ENCODE measurements at places on chromosomes 11 and 22.

GRCh38 chr11:72309641-72310040 lies 65.7 kb upstream of the PHOX2A start:
- no peak for DNase-seq

- peak; percentile 98 for DNase-seq
Measured at GRCh38 chr11:68213555-68214172, 568 bp upstream of the KMT5B start.

- no peak for DNase-seq
Measured at GRCh38 chr11:112507281-112507680, 246.6 kb upstream of the PLET1 start.

DNA sequence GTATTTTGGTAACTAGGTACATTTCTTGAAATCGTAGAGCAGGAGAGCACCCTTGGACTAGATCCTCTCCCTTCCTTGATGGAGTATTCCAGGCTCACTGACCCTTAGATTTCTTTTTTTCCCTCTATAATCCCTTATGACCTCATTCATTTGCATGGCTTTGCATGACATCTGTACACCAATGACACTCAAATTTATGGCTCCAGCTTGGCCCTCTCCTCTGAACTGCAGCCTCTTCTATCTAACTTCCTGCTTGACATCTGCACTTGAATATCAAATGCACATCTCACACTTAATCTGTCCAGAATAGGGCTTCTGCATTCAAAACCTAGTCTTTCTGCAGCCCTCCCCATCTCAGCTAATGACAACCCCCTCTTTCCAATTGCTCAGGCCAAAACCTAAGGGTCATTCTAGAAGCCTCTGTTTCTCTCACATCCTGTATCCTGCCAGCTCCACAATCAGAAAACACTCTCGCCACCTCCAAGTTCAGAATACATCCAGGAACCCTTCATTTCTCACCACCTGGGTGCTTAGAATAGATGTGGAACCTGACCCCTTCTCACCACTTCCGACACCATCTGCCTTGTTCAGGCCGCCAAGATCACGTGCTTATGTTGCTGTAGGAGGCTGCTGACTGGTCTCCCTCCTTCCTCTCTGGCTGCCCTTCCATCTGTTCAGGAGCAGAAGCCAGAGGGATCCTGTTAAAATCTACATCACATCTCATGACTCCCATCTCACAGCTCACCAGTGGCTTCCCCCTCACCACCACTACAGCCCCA lies 138.9 kb upstream of the MTNR1B start:
- no peak for DNase-seq

- DNase-seq: peak; percentile 36
Measured at GRCh38 chr22:46070215-46070802, 80.0 kb upstream of the PPARA start.

- DNase-seq: peak; percentile 39
Measured at GRCh38 chr11:46360878-46361277, 13.6 kb downstream of the DGKZ start.

- DNase-seq: no peak
Measured at GRCh38 chr22:45324311-45324711, 14.6 kb downstream of the FAM118A start.

GRCh38 chr22:50016988-50017700 lies 4.6 kb upstream of the IL17REL start:
- DNase-seq: no peak

DNA sequence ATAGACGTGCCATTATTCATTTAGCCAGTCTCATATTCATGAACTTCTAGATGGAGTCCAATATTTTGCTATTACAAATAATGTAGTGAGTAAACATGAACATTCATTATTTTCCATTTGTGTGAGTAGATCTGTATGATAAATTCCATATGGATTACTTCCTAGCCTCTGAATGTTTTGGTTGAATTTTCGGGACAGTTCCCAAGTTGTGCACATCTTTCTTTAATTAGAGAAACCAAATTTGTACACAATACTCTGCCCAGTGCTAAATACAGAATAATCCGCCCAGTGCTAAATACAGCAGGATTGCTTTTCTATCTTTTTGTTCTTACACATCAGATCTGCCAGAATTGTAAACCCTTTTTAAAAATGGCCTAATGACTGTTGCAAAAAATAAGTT lies 17.1 kb upstream of the APLP2 start:
- no peak for DNase-seq

GRCh38 chr11:67613960-67614715 lies 7.4 kb downstream of the NDUFV1 start:
- DNase-seq: peak; percentile 60

- peak; percentile 71 for DNase-seq
Measured at GRCh38 chr22:40024201-40025061, 29.7 kb downstream of the FAM83F start.

- DNase-seq: no peak
Measured at GRCh38 chr11:88447281-88447680, 109.7 kb upstream of the CTSC start.

DNA sequence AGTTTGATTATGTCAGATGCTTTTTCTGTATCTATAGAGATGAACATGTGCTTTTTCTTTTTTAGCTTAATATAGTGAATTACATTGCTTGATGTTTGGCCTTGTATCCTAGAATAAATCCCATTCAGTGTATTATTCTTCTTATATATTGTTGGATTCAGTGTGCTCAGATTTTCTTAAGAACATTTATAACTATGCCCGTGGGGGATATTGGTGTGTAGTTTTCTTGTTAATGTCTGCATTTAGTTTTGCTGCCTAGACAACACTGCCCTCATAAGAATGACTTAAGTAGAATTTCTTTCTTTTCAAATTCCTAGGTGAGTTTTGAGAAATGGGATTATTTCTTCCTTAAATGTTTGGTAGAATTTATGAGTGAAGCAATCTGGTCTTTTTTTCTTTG lies 98.5 kb downstream of the TMEM135 start:
- no peak for DNase-seq

GRCh38 chr22:40182231-40182835 lies 4.6 kb downstream of the TNRC6B start:
- DNase-seq: no peak

GRCh38 chr11:76838678-76839068 lies 22.0 kb upstream of the ACER3 start:
- DNase-seq: peak; percentile 41

DNA sequence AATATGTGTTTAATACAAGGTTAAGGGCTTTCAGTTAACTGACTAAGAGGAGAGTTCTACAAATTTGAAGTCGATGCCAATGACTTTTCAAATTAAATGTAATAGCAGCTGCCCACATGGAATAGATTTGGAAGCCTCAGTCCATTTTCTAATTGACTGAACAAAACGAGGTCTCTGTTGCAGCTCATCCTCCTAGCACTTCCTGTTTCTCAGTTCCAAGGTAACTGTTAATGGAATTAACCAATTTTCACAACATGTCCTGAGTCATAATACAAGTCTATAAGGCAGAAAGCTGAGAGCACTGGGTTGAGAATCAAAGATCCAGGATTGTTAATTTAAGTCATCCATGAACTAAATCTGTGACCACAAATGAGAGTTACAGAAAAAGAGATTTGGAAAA lies 177.2 kb downstream of the OPCML start:
- DNase-seq: no peak

DNA sequence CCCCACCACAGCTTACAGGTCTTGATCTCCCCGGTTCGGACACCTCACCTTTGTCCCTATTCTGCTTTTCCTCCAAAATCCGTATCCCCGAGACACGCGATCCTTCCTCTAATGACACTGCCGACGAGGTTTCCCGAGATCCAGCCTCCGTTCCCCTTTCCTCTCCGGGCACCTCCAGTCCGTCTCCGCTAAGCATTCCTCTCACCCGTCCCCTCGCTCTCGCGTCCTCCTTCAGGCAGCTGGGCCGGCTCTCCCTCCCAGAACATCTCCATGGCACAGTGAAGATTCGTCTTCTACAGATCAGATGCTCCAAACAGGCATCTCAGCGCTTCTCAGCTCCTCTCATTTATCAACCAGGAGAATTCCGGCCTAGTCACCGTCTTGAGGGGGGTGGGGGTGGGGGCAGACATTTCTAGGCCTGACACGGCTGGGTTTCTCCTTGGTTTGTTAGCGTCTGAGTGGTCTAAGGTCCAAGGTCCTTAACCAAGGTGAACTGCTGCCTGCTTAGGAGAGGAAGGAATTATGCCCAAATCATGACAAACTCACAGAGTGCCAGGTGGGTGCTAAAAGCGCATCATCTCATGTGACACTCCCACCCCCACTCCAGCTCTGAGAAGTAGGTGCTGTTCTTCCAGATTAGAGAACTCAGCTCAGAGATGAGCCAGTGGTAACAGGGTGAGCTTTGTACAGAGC lies at the start of gene SPTBN2:
SPTBN2 (minus strand) TSS at position 524 of the 693 bp plus-strand sequence. CDS start 7,976 bp downstream, outside the sequence.
- DNase-seq: peak; percentile 16

DNA sequence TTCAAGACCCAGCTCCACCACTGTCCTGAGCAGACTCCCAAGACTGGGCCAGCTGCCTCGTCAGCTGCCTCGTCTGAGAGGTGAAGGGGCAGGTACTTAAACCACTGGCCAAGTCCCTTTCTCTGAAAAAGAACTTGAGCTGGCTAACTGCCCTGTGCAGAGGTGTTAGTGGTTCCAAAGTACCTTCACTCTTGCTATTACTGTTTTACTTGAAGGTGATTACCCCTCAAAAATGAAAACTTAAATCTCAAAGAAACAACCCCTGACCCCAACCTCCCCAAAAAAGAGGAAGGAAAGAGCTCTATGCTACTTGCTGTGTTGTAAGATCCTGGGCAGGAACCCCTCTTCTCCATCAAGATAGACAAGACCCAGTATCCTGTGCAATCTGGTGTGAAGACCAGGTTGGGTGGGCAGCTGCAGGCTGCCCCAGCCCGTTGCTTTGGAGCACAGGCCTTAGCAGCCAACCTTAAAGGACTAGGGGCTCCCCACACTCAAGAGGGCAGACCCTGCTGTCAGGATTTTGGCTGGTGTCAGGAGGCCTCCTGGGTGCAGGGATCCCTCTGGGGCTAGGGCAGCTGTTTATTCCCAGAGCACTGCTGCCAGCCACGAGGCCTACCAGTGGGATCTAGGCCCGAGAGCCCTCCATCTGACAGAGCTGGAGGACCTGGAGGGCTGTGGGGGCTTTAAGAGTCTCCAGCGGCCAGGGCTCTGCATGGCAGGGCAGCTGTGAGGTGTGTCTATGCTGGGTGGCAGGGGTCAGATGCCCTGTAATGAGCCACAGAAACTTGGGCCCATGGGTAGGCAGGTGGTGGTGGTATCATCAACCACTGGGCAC lies 13.0 kb downstream of the GUCD1 start:
- DNase-seq: no peak

- DNase-seq: no peak
Measured at GRCh38 chr11:26186389-26186788, 145.5 kb upstream of the ANO3 start.

GRCh38 chr11:2428322-2428795 lies 16.0 kb downstream of the TRPM5 start:
- DNase-seq: peak; percentile 67

DNA sequence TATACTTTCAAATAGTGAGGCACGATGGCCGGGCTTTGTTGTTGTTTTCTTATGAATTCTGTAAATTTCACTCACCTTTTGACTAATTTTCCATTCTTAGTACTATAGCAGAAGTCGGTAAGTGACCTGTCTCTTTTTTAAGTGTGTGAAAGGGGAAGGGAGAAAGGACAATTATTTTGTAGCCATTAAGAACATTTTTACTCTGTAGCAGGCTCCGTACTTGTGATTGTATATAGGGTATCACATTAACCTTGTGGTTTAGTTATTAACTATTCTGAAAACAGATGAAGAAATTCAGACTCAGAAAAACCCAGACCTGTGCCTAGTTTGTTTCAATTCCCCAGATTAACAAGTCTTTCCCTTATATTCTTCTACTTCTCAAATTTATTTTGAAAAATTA lies 78.7 kb downstream of the CASP12 start:
- no peak for DNase-seq

DNA sequence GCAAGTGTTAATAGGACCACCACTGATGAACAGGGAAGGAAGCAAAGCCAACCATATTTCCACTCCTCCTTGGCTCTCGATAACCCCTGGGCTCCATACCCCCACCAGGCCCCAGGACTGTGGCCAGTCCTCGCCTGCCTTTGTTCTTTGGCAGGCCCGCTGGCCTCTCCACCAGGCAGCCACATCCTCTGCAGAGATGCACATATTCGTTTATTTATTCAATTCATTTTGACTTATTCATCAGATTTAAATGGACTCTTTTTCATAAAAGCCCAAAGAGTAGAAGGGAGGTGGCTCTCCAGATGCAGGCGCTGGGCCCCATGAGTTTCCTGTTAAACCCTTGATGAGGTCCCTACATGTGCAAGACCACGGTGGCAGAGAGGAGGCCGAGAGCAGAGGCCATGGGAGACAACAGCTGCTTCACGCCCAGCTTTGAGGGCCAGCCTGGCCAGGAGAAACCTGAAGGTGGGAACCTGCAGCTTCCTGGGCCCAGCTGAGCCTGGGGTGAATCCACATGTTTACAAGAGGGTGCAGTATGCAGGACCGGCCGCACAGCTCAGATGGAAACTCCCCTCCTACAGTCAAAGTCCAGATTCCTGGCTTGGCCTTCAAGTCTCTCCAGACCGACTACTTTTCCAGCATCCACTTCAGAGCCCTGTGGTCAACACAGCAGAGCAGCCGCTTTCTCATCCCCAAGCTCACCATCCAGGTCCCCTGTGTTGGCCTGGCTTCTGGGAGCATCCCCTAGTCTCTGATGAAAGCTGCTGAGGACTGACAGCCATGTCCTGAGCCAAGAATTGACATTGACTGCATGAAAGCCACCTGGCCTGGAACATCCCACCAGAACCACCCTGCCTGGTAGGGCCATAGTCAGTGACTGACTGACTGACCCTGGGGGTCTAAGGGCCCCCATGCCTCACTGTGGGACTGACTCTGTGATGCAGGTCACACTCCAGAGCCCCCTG lies 39.7 kb upstream of the CCND1 start:
- no peak for DNase-seq

DNA sequence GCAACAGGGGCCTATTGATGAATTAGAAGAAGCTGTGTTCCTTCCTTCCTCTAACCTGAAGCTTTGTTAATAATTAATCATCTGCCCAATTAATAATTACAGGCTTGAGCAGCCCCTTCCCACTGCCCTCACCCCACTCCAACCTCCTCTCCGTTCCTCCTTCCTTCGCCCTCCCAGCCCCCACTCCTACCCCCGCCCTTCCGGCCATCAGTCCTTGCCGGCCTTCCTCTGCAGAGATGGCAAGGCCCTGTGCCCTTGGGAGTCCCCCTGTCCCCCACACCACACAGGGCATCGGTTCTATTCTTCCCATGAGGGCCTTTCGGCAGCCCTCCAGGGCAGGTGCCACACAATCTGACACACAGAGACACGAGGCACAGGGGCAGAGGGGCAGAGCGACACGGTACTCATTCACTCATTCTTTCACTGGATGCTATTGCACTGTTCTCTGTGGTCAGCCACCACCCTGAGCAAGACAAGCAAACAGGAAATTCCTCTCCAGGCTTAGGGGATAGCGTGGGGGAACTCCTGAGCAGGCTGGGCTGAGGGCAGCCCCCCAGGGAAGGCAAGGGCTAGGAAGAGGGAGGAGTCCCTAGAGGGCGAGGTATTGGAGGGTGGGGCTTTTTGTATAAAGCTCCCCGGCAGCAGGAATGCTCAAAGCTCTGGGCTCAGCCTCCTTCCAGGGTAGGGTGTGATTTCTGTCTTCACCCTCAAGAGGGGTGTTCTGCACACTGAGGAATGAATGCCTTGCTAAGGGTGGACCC lies 14.7 kb downstream of the MGAT3 start:
- DNase-seq: peak; percentile 88

GRCh38 chr11:122711362-122711761 lies 55.8 kb downstream of the UBASH3B start:
- no peak for DNase-seq
